ENCODE measurements at places on chromosomes 2 and 18. TPM values are rescaled to one million over a fixed set of nuclear protein-coding genes. Genes with fewer than 3 reads are reported as not detected.

- DNase-seq = no peak
These were observed 119.5 kb downstream of the NUP35 start for GRCh38 chr2:183243758-183244157.

GRCh38 chr18:3982541-3982940 is 472.6 kb downstream of the DLGAP1 start:
- no peak for DNase-seq

Gene DNAJC5G
- polyA plus RNA-seq = 2.0 TPM

- no peak for DNase-seq
These were observed 76.1 kb upstream of the NOSTRIN start for GRCh38 chr2:168726375-168726774.

Gene TUBA4B
- polyA plus RNA-seq = 0.75 TPM

GRCh38 chr2:128623776-128624761 is 305.4 kb upstream of the HS6ST1 start:
- no peak for DNase-seq

DNA sequence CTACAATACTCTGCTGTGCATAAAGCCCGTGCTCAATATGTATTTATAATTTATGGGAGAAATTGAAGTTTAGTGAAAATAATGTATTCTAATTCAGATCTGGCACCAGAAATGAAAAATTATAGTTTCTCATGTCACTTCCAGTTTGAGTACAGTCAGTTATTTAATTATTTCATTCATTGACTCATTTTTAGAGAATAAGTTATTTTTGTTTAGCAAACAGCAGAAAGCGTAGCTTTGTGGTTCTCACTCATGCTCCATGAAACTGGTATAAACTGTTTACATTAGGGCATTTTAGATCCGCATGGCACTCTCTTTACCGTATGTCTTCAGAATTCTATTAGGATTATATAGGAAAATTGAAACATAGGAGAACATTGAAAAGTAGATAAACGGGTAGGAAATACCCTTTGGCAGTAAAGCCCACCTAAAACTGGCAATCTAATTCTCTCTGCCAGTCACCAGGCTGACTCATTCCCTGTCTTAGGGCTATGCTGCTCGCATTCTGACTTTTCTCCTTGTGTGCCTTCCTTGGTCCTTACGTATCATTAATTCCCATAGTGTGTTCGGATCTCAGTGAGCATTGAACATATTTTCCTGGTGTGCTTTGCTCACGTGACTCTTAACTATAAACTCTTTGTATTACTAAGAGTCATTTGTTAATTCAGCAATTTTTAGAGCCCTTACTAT is 106.0 kb downstream of the ZNF236 start:
- DNase-seq = no peak

Gene LPIN2
- polyA plus RNA-seq = 37.9 TPM

DNA sequence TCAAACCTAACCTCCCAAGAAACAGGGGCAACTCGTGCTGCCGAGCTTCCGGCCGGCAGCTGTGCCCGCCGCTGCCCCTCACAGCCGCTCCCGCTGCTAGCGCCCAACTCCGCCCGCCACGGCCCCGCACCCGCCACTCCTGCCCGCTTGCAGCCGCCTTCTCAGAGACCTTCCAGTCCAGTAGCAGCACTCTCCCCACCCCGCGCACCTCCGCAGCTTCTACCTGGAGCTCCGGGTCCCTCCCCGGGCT is 722 bp upstream of the C2orf15 start:
- DNase-seq = no peak

- no peak for DNase-seq
These were observed 3.5 kb downstream of the KCNF1 start for GRCh38 chr2:10915236-10915635.

Gene ALPG
- not detected for polyA plus RNA-seq

DNA sequence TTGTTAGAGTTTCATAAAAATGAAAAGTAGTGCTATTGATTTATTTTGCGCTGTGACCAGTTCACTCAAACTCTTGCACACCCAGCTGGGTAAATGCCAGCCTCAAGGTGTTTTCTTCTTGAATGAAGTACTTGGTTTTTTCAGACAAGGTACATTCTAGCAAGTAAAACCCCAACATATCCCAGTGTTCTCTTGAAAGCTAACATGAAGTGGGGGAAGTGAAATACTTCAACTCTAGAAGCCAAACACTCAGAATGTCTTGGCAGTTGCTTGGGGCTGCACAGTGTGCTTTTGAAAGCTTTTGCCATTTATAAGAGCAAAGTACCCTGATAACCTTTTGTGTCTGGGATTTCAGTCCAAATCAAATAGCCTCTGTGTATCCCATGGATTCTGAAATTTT is 13.4 kb downstream of the NPAS2 start:
- DNase-seq = no peak

DNA sequence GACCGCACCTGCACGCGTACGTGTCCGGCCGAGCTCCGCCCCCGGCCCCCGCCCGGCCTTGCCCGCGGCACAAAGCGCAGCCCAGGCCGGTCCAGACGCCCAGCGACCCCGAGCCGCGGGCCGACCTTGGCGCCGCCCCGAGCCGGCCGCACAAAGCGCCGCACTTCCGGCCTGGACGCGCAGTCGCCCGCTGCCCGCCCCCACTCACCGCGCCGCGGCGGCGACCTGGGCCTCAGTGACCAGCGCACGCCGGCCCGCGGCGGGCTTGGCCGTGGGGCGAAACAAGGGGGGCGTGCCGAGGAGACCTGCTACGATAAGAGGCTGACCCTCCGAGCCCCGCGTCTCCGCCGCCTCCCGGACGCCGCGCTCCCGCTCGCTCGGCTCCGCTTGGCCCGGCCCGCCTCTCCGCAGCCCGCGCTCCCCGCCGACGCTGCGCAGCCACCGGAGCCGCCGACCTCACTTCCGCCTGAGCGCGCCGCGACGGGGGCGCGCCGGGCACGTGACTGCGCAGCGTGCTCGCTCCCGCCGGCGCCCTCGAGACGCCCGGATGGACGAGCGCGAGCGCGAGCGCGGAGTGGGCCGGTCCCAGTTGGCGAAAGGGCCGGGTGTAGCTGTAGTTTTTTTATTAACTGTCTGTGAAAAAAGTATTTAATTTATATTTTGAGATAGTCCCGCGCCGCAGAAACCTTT is at the start of gene FAM168B:
TSS of gene FAM168B (minus strand) at position 455 of the 690 bp plus-strand sequence. CDS start 10,814 bp downstream, outside the sequence.
- DNase-seq = peak; percentile 90

Gene LDLRAD4
- 9.7 TPM for polyA plus RNA-seq

Gene ABCB11
- polyA plus RNA-seq = 0.10 TPM

DNA sequence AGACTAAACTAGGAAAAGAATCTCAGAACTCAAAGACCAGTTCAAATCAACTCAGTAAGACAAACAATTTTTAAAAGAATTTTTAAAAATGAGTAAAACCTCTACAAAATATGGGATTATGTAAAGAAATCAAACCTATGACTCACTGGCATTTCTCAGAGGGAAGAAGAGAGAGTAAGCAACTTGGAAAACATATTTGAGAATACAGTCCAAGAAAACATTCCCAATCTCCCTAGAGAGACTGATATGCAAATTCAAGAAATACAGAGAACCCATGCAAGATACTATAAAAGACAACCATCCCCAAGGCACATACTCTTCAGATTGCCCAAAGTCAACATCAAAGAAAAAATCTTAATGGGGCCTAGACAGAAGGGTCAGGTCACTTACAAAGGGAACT is 162.7 kb downstream of the WDPCP start:
- no peak for DNase-seq

DNA sequence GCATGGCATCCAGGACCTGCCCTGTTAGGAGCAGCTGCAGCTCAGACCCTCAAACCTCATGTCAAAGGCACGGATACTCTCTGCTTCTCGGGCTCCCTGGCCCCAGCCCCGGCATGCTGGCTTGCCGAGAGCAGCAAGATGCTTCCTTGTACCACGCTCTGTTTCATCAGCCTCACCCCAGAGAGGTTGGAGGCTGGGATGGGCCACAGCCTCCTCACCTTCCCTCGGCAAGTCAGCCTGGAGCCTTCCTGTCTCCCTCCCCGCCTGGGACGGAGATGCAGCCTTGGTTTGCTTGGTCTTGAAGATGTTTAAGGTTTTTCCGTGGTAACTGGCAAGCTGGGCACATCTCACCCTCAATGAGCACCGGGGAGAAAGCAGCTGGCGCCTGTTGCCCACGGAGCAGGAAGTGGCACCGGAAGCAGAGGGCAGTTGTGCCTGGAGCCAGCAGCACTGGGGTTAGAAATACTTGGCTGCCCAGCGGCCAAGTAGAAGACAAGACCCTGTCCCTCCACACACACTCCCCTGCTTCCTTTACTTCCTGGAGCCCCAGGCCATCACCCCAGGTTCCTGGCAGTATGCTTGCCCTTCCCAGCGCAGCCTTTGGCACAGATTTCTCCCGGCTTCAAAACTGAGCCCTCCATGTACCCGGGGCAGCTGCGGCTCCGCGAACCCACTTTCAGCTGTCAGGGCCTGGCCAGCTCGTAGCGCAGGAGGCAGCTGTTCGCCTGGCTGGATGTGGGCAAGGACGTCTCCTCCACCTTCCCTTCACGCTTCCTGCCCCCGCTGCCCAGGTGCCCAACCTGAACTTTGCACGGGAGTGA is 17.4 kb downstream of the FBLN7 start:
- DNase-seq = no peak

Gene KLHL41
- polyA plus RNA-seq = 1.9 TPM

- DNase-seq = no peak
These were observed 12.3 kb downstream of the CALCRL start for GRCh38 chr2:187435756-187436155.

DNA sequence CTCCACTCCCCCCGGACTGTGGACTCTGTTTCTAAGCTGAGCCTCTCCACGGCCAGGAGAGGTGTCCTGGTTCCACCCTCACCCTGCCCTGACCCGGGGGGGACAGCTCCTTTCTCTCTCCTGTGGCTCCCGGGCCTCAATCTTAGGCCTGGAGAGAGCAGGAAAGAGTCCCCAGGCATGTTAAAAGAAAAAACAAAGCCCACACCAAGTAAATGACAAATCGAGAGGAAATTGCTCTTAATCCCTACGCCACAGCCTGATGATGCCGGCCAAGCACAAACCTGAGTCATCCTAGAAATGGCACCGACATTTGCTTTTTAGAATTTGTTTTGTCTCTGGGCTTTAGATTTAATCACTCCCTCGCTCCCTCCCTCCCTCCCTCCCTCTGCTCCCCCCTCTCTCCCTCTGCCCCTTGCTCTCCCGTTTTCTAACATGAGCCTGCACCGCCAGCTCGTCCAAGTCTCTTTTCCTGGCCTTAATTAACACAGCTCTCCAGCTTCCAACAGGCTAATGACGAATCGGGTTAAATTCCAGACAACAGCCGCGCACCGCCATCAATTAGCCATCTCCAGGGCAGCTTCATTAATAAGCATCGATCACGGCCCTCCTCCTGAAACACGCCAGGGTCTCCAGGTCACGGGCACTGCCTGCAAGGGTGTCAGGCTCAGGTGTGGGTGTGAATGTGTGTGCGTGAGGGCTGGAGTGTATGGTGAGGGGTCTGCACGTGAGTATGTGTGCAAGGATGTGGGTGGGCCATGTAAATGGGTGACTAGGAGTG is 230.8 kb downstream of the CELF4 start:
- DNase-seq = no peak

DNA sequence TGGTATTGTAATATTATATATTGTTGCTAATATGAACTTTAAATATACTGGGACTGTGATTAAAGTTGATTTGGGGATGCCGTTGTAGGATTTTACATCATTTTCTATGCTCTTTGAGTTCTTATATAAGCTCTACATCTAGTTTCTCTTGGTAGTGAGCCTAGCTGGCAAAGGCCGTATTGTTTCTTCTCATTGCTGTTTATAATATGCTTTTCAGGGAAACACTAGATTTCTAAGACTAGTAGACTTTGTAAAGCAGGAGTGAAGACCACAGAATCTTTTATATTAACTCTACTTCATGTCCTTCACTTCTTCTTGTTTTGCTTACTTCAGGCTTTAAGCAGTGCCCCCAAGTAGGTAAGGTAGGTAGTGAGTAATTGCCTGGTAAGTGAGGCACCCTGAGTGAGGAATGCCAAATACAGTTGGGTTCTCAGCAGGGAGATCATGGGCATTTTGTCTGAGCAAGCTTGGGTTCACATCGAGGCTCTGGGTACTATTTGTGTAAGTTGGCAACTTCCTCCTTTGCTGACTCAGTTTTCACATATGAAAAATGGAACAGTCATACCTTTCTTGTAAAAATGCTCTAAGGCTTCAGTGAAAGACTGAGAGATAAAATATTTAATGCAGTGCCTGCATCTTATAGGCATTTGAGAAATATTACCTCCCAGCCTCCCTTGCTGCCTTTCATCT is 96.4 kb downstream of the RNF144A start:
- DNase-seq = no peak

GRCh38 chr2:167361426-167361825 is 473.1 kb downstream of the XIRP2 start:
- no peak for DNase-seq

Gene CHMP1B
- polyA plus RNA-seq = 43.1 TPM

DNA sequence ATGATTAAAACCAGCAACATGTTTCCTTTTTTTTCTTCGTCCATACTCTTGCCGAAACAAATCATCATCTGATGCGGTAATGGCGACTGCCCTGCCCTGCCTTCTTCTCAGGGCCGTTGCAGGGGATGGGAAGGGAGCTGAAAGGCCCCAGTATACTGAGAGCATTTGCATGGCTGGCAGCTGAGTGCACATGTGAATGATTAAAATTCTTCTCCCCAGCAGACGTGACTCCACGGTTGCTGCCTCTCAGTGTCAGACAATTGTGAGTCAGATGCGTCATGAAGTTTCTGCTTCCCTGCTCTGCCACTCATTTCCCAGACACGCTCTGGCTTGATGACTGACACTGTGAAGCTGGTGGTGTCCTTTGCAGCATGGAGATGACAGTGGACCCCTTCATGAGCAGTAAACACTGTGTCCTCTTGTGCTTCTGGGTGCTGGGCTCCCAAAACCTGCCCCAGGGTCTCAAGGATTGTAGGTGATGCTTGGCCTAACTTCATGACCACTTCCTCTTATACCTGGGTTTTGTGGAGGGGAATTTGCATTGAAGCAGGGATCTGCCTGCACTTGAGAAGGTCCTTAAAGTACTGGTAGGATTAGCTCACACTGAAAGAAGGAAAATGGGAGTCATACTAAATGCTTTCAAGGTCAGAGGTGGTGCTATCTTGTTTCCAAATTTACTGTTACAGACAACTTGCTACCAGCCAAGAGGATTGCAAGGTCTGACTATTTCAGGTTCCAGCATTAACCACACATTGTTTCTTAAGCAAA is 222.5 kb upstream of the COPS8 start:
- DNase-seq = no peak

Gene GULP1
- 67.8 TPM for polyA plus RNA-seq

GRCh38 chr2:30178618-30179434 is 32.0 kb downstream of the YPEL5 start:
- DNase-seq = no peak

- DNase-seq = no peak
These were observed 18.0 kb downstream of the ANKRD44 start for GRCh38 chr2:197292619-197293018.

- DNase-seq = no peak
These were observed 302.7 kb upstream of the TNP1 start for GRCh38 chr2:217162533-217162932.

DNA sequence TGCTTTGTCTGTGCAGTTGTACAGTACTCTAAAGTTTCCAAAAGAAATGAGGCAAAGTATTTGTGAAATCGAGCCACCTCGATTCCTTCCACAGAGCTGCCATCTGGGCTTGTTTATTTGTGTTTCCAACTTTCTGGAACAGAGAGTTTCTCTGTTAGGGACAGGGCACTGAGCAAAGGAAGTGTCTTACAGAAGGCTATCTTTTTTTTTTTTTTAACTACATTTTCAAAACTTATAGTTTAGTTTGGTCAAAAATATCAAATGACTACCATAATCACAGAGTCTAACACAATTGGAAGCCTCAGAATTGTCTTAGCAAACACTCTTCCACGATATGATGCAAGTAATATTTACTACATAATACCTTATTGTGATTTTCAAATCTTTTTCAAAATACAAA is 796 bp downstream of the RFTN2 start:
- DNase-seq = peak; percentile 46
